ENCODE measurements at places on chromosomes 1 and 21.

DNA sequence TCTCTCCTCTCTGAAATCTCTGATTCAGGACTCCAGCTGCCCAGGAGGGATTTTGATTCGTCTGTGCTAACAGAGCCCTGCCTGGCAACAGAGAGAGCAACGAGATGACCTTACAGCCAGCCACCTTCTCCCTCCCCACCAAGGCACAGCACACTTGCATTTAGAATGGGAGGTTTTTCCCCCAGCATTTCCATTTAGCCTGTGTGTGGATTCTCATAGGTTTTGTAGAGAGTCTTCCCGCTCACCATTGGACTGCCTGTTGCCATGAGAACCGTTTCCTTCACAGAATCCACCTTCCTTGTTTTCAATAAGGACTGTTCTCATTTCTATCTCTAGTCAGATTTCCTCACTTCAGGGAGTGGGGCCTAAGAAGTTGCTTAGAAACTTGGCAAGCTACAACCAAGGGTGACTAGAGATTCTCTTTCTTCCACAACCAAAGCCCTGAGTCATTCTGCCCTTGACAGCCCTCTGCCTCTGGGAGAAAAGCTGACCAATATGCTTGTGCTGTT, 5.8 kb upstream of the IKBKE start:
- peak; percentile 78 for DNase-seq

- no peak for DNase-seq
Observed at GRCh38 chr1:185427264-185427663, 110.2 kb upstream of the IVNS1ABP start.

DNA sequence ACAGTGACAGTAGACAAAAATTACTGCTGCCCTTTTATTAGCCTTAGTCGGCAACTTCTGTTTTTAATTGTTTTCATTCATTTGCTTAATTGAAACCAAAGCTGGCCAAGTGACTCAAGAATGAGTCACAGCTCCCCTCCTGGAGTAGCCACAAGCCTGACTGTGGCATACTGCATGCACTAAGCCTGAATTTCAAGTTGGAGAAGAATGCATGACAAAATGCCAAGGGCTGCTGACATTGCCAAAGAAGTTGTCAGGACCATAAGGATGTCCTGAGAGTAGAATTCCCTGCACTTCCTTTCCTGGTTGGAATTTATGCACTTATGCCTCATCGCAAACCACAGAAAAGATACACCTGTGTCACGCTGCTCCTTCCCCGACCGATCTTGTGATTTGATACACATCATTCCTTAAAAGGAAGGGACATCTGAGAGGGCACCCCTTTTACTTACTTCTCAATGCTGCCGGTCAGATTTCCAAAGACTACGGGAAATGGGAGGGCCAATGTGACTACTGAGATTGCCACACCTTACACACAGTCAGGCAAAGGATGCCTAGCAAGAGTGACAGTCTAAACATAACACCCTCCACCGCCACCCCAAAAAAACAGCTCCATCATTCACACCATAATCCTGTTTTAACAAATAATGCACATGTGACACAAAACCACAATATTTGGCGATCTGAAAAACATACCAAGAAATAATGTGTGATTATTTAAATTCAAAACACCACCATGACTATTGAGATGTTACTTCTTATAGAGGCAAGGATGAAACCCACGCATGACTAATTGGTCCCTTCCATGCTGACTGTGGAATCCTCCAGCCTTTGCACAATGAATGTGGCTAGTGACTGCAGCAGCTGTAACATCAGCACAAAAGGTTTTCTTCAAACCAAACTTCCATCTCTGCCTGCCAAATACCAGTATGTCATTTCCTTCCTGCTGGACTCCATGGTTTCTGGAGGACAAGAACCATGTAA, 28.2 kb downstream of the VAV3 start:
- DNase-seq = peak; percentile 98

DNA sequence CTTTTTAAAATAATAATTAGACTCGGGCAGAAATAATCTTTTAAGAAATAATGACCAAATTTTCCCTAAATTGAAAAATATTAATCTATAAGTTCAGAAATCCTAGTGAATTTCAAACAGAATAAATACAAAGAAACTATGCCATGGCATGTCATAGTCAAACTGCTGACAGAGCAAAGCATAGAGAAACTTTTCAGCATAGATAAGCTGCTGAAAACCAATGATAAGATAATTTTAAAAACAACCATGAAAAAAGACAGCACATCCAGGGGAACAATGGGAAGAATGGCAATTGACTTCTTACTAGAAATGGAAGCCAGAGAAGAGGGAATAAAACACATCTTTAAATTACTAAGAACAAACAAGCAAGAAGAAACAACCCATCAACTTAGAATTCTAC, 19.8 kb downstream of the CD1D start:
- DNase-seq = no peak

DNA sequence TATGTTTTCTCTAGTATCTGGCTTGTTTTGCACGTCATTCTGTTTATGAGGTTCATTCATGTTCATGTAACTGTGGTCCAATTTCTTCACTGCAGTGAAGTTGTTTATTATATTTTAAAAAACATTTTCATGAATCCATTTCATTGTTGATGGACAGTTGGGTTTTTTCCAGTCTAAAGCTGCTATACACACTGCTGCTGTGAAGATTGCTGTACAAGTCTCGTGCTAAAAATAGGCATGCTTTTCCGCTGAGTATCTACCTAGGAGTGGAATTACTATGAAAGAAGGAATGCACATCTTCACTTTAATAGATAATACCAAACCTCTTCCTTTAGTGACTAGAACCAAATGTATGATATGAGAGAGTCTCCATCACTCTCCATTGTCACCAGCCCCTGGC, 49.0 kb upstream of the ETS2 start:
- peak; percentile 88 for DNase-seq

DNA sequence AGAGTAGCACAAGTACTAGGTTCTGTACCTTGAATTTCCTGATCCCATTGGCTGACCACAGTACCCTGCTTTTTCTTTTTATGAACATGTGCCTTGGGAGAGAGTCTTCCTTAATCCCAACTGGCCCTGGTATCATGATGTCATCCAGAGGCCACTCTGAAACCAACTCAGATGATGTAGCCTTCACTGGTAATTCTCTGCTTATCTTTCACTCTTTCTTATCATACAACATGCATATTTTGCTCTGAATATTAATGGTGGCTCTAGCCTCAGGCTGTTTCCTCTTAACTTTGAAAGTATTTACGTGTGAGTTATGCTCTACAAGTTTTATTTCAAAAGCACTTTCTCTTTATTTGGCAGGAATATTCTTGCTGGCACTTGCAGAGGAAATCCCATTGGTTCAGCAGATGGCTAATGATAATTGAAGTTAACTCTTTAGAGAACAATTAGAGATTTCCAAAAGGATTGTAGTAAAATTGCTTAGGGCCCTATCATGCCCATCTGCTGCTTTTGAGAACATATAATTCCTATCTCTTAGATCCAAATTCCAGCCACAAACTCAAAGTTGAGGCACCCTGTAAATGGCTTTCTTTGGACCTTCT, 86.1 kb downstream of the PTGER3 start:
- DNase-seq = no peak

DNA sequence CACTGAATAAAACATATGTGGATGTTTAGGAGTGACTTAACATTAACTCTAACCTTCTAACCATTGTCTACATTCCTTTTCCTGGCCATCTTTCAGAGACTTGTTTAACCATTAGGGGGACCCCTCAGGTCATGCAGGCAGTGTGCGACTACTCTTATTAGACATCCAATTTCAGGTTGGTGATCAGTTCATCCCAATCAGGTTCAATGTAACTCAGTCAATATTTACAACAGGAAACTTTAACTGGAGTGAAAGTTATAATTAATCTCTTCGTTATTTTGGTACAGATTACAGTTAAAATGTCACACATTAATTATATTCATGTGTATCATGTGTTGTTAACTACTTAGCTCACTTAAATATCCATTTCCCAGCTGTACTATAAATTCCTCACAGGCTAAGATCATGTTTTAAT, 68.8 kb upstream of the RGS1 start:
- DNase-seq = peak; percentile 58

- DNase-seq = peak; percentile 93
Observed at GRCh38 chr1:7117399-7118281, 332.4 kb downstream of the CAMTA1 start.

- DNase-seq = peak; percentile 42
Observed at GRCh38 chr1:161182214-161182613, 4.9 kb upstream of the B4GALT3 start.

- peak; percentile 79 for DNase-seq
Observed at GRCh38 chr1:3186526-3186921, 117.5 kb downstream of the PRDM16 start.

DNA sequence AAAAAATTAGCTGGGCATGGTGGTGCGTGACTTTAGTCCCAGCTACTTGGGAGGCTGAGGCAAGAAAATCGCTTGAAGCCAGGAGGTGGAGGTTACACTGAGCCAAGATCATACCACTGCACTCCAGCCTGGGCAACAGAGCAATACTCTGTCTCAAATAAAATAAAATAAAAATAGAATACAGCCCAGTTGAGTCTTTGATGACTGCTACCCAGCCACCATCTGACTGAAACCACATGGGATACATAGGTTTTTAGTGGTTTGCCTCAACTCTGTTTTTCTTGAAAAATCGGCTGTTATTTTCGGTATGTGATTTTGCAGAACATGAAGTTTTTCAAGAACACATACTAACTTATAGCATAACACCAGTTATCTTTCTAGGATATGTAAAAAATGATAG, 46.5 kb downstream of the EPRS1 start:
- DNase-seq = no peak

GRCh38 chr1:220219865-220220698, 52.2 kb downstream of the RAB3GAP2 start:
- no peak for DNase-seq

DNA sequence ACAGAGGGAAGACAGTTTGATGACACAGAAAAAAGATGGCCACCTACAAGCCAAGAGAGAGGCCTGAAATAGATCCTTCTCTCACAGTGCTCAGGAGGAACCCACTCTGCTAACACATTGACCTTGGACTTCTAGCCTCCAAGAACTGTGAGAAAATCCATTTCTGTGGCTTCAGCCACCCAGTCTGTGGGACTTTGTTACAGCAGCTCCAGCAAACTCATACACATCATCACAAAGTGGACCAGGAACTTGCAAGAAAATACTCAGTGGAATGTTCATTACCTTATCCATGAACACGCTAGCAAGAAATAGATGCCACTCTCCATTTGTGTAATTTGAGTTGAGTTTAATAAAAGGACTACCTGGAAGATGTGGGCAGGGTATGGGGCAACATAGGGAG, 38.1 kb upstream of the VWA5B1 start:
- no peak for DNase-seq
